Stimulated activated CD8-positive, alpha-beta memory T cell treated with anti-CD3 and anti-CD28 coated beads, Interleukin-7, amount 100 ng/mL, for 24 hours (primary cell): ENCODE measurements at places on chromosomes 12 and 14.

GRCh38 chr12:58396239-58396638, 454.9 kb downstream of the ATP23 start:
- DNase-seq: no peak

- DNase-seq: no peak
Observed at GRCh38 chr12:66066137-66066928, 64.2 kb downstream of the LLPH start.

- DNase-seq: no peak
Observed at GRCh38 chr14:64971943-64972791, at the start of gene RAB15. Gene RAB15, minus strand, starts transcription at chr14:64972336. Its CDS starts 260 bp downstream, at chr14:64972076.

- no peak for DNase-seq
Observed at GRCh38 chr12:56333197-56333678, 562 bp downstream of the PAN2 start.

- no peak for DNase-seq
Observed at GRCh38 chr14:95480109-95480886, 36.2 kb downstream of the SYNE3 start.

DNA sequence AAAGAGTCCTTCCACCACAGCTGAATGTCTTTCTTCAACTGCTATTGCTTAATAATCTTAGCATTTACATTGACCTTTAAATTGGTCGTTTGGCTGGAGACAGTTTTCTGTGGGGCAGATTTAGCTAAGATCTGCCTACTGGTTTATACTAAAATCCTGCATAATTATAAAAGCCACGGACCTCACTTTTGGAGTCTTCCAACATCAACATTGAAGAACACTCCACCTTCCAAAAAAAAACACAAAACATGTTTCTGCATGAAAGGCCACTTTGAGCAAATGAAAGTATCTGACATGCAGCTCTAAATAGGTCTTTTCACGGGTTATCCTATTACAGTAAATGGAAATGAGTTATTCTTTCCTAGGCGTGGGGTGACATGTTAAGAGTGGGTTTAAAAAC, 57.0 kb upstream of the KRR1 start:
- DNase-seq: no peak

- no peak for DNase-seq
Observed at GRCh38 chr14:56216626-56217379, 98.6 kb downstream of the PELI2 start.

- no peak for DNase-seq
Observed at GRCh38 chr12:70576341-70577282, 60.6 kb downstream of the PTPRB start.
